ENCODE measurements at places on chromosomes 12 and 14. TPM values are rescaled to one million over a fixed set of nuclear protein-coding genes. Genes with fewer than 3 reads are reported as not detected.

Gene PCK2
- 15.5 TPM for polyA plus RNA-seq

Gene TSPAN19
- polyA plus RNA-seq, result 0.43 TPM

Gene NKX2-1
- 148 TPM for polyA plus RNA-seq

Gene IAPP
- not detected for polyA plus RNA-seq

Gene CCDC85C
- polyA plus RNA-seq, result 11.6 TPM

Gene ARHGEF25
- polyA plus RNA-seq, result 48.7 TPM

Gene GLTP
- 30.8 TPM for polyA plus RNA-seq

Gene SLC2A14
- polyA plus RNA-seq, result 0.41 TPM

Gene GPRC5A
- polyA plus RNA-seq, result 13.4 TPM

Gene CLEC4E
- 0.53 TPM for polyA plus RNA-seq

Measured in left lung (tissue), 14 donors.